ENCODE measurements at places on chromosomes 6 and 20.

- no peak for DNase-seq
Observed at GRCh38 chr6:168577496-168577895, 136.5 kb downstream of the SMOC2 start.

- peak; percentile 40 for DNase-seq
Observed at GRCh38 chr20:37192137-37192854, 12.9 kb upstream of the MROH8 start.

- no peak for DNase-seq
Observed at GRCh38 chr20:24497851-24498250, 28.4 kb downstream of the SYNDIG1 start.

DNA sequence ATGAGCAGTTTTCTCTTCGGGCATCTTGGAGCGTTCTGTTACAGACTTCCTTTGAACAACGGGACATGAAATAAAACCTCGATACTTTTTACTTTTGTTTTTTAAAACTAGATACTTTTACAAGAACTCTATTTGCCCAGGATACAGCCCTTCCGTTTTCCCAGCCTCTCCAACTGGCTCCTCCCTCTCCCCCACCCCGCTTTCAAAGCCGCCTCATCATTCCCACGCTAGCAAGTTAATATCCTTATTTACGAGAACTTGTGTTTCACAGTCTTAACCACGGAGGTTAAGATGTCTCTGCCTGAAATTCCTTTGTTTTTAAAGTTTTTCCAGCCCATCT lies 241 bp upstream of the CFAP206 start:
- no peak for DNase-seq

DNA sequence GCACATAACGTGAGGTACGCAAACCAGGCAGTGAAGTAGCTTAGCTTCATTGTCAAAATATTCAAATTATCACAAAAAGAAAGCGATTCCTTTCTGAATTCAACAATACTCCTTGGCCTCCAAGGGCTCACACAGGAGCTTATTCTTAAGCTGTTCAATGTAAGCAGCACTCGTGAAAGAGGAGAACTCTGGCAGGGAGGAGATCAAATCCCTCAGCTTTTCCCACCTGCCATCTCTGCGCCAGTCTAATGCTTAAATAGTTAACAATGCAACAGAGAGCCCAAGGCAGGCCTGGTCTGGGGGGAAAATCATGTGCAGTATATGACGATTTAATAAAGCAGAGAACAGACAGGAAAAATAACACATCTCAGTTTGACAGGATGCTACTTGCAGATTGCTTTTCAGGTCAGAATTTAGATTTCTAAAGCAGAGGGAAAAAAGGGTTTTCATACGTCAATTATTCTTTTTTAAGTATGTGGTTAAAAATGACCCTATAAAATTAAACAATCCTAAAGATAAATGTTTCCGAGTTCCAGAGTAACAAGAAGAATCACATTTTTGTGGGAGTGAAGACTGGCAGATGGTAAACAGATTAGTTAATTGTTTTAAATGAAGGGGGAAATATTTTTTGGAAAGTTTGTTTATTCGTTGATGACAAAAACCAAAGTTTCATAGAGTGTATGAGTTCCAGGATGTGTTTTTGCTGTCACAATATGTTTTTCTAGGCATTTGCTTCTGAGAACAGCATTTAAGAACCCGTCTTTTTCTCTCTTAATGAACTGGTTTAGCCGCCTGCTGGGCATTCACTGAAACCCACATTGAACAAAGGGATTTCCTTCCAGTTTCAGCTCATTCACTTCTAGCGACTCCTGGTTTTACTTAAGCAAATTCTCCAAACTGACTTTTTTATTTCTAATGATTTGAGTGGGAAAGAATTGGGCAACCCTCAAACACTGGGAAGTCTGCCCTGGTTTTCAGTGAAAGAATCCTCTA lies 45.9 kb downstream of the PLAGL1 start:
- no peak for DNase-seq

DNA sequence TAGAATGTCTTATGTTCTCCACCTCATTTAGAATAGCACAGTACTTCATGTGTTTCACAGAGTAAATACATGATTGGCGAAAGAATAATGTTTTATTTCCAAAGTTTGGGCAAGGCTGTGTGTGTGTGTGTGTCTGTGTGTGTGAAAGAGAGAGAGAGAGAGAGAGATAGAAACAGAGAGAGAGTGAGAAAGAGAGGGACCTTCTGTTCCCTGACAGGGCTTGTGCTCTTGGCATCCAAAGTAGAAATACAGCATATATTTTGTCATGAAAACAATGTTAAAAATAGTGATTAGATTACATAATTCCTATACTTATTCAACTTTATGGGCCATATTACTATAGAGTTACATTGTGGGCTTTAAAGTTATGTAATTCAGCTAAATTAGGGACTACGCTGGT lies 201.2 kb downstream of the KIF6 start:
- no peak for DNase-seq

DNA sequence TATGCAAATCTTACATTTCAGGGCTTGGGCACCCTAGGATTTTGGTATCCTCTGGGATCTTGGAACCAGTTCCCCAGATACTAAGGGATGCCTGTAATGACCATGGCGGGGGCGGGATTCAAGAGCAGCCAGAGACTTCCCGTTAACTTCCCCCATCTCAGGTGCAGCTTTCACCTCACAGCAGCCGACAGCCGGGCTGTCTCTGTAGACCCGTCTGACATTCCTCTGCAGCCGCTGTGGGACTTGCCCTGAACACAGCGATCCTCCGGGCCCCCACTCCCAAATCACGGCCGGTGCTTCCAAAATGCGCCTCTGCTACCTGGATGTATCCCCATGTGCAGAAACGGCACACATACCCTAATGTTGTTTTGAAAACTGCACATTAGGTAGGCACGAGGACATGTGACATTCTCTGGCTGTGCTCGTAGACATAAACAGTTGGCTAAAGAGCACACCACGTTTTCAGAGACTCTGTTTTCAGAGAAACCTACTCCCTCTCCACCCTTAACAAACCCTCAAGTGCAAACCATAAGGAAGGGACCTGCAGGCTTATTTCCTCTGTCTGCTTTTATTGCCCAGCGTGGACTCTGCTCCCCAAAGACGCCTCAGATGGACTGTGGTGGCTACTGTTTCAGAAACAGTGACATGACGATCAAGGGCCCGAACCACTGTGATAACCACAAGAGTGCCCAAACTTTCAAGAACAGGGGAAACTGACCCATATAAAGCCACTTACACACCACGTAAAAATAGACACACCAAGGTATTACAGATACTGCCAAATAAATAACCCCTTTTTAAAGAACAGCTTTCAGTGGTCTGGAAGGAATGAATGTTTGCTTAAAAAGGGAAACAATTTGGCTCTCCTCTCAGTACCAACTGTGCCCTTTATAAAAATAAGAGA lies 72.9 kb upstream of the FOXC1 start:
- no peak for DNase-seq

Measured in activated CD4-positive, alpha-beta T cell treated with anti-CD3 and anti-CD28 coated beads, Interleukin-2, amount 50 U/mL, for 24 hours (primary cell).